Central memory CD8-positive, alpha-beta T cell (primary cell): ENCODE measurements at places on chromosomes 1 and 21.

DNA sequence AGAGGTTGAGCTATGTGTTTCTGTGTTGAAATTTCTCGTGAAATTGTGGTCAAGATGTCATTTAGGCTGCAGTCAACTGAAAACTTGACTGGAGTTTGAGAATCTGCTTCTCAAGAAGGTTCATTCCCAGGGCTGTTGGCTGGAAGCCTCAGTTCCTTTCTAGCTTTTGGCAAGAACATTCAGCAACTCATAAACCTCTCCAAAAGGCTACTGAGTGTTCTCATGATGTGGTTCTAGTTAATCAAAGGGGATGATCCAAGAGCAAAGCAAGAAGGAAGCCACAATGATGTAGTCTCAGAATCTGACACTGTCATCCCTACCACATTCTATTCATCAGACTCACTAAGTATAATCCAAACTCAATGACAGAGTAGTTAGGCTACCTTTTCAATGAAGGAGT is 66.6 kb downstream of the SPATA6 start:
- no peak for DNase-seq

DNA sequence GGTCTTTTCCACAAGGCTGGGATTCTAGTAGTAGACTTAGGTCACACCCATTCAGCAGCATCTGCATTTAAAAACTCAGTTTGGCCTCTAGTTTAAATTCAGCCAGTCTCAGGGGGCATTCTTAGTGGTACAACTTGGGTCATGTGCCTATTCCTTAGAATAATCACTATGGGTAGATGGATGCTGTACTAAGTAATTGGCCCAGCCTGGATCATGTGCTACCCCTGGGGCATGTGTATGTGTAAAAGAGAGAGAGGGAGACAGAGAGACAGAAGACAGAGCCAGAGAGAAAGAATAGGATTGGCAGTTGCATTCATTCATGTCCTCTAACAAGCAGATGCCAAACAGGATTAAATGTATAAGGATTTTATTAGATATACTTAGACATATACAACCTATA is 13.6 kb upstream of the SYT14 start:
- no peak for DNase-seq

GRCh38 chr1:210731193-210731592 is 402.5 kb downstream of the HHAT start:
- no peak for DNase-seq

- DNase-seq, result no peak
Measured at GRCh38 chr21:15415541-15416261, 314.1 kb upstream of the USP25 start.

DNA sequence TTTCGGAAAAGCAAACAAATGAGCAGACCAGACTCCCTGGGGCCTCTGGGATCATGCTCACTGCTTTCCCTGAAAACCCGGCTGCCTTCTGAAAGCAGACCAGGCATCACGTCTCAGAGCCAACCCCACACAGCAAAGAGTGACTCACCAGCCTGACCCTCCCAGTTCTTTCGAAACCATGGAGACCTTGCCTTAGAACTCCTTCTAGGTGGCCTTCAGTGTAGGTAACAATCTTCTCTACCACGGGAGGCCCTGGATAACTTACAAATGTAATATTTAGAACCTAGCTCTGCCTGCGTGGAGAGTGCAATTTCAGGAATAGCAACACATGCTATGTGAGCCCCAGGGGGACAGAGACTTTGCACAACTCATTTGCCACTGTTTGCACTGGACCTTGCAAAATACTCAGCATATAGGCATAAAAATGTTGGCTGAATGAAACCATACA is 105.2 kb downstream of the SUSD4 start:
- no peak for DNase-seq

DNA sequence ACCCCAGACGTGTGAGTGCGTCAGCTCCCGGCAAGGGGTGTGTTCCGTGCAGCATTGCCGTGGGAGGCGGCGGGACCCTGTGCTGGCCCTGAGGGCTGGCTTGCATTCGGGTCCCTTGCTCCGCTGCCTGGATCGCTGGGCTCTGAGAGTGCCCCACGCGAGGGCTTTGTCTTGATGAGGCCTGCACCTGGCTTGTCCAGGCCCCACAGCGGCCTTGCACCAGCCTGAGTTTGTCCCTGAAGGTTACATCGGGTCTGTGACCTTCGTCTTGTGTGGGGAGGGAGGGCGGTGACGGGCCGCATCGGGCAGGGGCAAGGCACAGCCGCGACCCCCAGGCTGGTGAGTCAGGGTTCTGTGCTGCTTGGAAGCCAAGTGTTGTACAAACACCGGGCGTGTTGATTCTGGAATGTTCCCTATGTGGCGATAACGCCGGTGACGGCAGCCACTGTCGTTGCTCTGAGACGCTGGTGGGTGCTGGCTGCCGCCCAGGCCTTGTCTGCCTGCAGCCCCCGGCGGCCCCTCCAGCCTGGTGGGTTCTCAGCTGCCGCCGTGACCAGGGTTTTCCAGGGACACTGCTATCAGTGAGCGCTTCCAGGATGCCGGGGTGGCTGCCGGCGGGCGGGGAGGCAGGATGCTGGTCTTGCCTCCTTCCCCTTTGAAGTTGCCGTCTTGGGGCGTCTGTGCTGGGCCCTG is 42.9 kb downstream of the SLX9 start:
- DNase-seq, result no peak

GRCh38 chr1:51342591-51343206 is 12.3 kb upstream of the TTC39A start:
- DNase-seq, result no peak

DNA sequence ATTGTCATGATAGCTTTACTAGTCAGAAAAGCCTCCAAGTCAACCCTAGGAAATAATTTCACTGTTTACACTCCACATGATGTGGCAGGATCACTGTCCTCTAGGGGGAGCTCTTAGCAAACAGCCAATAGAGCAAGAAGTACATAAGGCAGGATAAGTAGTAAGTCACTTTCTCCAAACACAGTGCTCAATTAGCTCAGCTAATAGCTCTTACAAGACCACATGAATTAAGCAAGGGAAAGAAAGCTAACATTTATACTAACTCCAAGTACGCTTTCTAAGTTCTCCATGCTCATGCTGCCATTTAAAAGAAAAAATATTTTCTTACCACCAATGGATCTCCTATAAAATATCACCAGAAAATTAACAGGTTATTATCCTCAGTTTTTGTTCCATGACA is 66.9 kb upstream of the LRIF1 start:
- no peak for DNase-seq

DNA sequence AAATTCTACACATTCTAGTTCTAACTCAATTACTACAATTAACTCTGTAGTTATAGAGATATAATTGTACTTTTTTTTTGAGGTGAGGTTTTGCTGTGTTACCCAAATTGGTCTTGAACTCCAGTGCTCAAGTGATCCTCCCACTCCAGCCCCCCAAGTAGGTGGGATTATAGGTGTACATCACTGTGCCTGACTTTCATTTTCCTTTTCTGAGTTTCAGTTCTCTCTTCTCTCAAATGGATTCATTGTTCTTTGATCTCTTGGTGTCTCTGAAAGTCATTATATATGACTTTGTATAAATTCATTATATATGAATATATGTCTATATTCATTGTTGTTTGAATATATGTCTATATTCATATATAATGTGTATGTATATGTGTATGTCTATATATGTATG is 74.0 kb upstream of the GALNT2 start:
- DNase-seq, result no peak

GRCh38 chr1:95282518-95282895 is 48.5 kb downstream of the RWDD3 start:
- DNase-seq, result no peak

GRCh38 chr1:24905979-24906720 is 23.9 kb downstream of the RUNX3 start:
- peak; percentile 13 for DNase-seq

GRCh38 chr1:185906186-185906585 is 172.0 kb downstream of the HMCN1 start:
- DNase-seq, result no peak

DNA sequence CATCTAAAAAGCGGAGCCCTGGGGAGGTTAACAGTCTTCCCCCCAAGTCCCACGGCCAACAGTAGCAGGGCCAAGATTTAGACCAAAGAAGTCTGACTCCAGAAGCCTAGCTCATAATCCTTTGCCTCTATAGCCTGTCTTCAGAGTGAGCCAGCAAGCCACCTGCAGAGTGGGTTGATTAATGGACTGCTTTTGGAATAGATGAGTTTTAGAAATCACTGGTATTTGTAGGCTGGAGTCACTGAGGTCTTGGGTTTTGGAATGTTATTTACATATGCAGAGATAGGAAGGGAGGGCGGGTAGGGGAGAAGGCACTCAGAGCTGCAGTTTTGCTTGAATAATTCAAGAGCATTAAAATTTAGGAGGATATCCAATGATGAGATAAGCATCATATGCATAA is 90.8 kb upstream of the L1TD1 start:
- no peak for DNase-seq

GRCh38 chr1:69524015-69524414 is 43.7 kb upstream of the LRRC7 start:
- no peak for DNase-seq

DNA sequence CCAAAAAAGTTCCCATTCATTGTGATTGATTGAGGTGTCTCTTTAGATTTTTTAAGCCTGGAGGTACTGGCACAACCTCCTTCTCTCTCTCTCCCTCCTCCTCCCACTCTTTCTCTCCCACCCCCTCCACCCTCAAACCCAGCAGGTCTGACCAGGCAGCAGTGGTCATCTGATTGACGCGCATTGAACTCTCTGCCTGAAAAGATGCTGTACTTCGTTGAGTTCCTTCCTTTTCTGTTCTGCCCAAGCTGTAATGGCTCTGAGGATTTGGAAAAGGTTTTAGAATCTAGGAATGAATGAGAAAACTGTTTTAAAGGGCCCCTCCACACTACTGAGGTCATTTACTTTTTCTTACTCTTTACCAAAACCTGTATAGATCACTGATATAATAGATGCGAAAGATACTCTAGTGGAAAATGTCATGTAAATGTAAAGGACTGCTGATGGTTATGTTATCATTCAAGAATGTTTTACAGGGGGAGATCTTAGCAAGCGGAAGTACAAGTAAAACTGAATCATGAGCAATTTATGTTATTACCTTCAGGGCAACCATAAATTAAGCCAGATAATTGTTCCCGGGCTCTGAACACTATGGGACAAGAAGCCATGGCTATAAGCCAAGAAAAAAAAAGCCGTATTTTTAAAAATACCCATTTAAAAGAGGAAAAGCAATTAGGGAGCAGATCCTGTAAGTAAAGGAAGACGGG is 25.2 kb upstream of the DYRK1A start:
- no peak for DNase-seq

GRCh38 chr1:234899041-234899729 is 229.5 kb downstream of the TOMM20 start:
- DNase-seq, result no peak

DNA sequence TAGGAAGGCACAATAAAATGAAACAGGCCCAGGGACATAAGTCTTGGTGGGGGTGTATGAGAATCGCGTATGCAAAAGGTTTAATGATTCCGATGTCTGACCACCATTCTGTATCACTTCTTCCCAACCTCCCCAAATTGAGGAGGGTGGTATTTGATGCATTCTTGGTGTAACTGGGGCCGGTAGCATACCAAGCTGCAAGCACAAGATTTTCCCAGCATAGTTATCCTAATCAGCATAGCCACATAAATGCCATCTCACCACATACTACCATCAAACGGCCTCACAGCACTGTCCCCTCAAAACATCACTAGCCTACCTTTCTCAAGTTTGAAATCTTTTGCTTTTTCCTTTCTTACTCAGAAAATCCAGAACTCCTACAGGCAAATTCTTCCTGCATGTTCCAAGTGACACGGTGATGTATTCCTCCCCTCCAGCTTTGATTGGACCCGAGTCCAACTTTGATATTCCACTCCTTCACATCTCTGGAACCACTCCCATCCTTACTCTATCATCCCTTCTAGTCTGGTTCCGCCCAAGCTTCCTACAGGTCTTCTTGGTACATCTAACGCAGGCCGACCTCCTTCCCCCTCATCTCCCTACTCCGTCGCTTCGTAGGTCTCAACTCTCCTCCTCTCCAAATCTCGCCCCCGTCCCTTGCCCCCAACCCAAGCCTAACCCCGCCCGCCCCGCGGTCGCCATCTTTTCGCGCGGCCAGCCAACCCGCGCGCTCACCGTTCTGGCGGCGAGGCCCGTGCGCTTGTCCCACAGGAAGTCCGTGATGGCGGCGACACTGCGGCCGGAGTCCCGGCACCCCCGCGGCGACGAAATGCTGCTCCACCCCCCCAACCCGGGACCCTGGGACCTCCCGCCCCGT is 600 bp downstream of the CLK2 start:
- DNase-seq, result peak; percentile 15

- DNase-seq, result no peak
Measured at GRCh38 chr1:198849093-198849492, 210.3 kb downstream of the PTPRC start.

DNA sequence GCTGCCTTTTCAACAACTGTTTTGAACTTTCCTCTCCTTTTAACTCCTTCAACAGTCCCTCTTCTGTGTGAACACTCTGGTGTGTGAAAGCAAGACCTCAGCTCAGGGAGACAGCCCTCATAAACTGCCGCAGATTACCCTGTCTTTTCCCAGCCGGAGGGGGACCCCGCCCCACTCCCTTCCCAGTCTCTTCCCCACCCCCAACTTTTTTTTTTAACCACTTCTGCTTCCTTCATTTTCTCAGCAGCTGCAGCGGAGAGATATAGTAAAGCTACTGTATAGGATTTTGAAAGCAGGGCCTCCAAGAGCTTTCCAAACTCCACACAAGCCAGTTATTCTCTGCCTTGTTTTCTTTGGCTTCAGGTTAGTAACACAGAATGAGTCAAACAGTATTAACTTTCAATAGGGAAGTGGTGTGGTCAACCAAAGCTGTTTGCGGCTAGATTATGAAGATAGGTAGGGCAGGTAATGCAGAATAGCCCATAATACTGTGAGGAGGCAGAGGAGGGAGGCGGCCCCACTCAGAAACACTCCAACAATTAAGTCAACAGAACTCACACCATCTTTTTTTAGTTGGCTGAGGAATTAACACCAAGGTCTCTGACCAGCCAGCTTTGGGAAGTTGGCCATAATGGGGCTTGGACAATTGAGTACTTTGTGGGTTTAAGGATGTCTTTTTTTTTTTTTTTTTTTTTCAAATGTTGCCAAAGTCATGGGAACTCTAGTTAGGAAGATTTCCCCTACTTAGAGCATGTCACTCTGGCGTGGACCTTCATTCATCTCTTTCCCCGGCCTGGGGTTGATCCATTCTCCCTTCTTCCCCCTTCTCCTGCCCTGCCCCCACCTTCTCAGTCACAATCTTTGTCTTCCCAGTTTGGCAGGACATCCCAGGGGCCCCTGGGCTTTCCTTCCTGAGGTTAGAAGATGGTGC is 177.0 kb downstream of the CLIC6 start:
- DNase-seq, result no peak

- no peak for DNase-seq
Measured at GRCh38 chr21:44664691-44665090, 2.0 kb downstream of the KRTAP12-2 start.

DNA sequence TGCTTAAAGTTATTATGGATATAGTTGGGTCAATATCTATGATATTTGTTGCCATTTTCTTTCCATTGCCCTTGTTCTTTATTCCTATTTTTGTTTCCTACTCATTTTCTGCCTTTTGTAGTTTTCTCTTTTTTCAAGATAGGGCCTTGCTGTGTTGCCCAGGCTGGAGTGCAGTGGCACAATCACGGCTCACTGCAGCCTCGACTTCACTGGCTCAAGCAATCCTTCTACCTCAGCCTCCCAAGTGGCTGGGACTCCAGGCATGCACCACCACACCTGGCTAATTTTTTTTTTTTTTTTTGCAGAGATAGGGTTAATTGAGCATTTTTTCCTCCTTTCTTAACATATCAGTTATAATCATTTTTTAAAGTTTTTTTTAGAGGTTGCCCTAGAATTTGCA is 92.7 kb downstream of the TOMM20 start:
- no peak for DNase-seq

GRCh38 chr1:208534599-208534897 is 290.4 kb upstream of the PLXNA2 start:
- DNase-seq, result no peak
